NCI-H82 (cell line): ENCODE measurements at places on chromosomes 7 and 10.

DNA sequence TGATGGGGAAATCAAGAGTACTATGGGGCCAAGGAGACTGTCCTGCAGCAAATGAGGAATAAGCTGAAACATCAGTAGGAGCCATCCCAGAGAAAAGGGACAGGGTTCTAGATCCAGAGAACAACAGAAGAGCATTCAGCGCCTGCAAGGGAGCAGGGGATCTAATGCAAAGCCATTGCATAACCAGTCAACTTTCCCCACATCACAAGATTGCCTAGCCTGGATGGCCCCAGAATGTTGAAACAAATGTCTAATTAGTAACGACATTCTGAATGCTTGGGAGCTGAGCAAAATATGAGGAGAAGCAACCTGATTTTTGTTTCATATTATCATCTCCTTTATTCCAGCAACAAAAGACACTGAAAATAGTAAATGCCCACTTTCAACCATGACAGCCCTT is 2.7 kb upstream of the MPP7 start:
- no peak for DNase-seq

DNA sequence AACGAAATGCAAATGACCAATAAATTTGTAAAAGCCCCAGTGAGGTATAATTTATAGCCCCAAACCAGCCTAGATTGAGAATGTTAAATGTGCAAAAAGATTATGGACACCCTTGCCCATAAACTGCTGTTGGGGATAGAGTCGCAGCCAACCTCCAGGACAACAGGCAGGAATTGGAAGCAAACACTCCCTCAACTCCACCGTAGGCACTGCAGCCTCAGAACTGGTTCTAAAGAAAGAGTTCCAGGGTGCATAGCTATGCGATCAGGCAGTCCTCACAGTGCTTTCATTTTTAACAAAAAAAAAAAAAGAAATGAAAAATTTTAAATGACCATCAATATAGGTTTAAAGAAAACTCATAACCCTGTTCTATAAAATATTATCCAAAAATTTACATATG is 86.2 kb downstream of the CXCL12 start:
- no peak for DNase-seq

GRCh38 chr10:103668351-103669242 is 175.1 kb downstream of the NEURL1 start:
- no peak for DNase-seq

- DNase-seq = peak; percentile 0
These were observed 356.9 kb upstream of the PRKCQ start for GRCh38 chr10:6936931-6937330.

- no peak for DNase-seq
These were observed 15.9 kb upstream of the ST8SIA6 start for GRCh38 chr10:17470246-17470645.

- DNase-seq = peak; percentile 91
These were observed 3.3 kb downstream of the LFNG start for GRCh38 chr7:2522780-2523433.

DNA sequence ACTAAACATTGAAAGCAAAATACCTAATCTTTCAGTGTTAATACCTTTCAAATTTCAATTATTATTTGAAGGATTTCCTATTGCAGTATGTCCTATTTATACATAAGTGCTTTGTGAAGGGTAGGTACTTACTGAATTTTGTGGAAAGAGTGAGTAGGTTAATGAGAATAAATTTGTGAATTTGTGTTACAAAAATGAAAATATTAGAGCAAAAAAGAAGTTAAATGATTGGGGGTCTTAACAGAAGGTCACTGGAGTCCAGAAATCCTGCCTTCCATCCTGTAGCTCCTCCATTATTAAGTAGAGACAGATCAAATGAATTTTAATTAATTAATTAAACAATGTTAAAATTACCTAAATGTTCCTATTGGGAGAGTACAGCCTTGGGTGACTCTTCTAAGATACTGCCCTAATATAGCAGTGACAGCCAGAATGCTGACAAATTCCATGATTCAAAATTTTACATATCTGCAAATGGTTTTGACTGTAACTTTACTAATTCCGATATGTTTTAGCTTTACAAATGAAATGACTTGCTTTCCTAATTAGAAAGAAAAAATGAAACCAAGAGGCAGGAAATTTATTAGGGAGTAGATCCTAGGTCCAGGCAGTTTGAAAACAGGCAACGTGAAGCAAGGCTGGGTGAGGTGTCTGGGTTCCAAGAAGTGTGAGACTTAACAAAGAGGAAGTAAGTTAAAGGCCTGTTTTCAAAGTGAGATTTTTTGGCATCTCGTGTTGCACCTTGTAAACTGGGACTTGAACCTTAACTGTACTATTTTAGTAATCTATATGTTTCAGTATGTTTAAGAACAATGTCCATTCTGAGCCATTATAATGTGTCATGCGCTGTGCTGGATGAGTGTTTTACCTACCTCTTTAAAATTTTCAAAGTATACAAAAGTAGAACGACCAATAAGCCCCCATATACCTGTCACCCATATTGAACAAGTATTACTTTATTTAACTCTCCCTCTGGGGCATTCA is 1.5 kb downstream of the PIK3CG start:
- no peak for DNase-seq

GRCh38 chr10:29430101-29430500 is 141.2 kb downstream of the LYZL1 start:
- DNase-seq = no peak

- DNase-seq = peak; percentile 31
These were observed 852 bp upstream of the PRKAR1B start for GRCh38 chr7:727806-728460.

- DNase-seq = no peak
These were observed 5.9 kb upstream of the HERC4 start for GRCh38 chr10:68080853-68081431.

- DNase-seq = no peak
These were observed 45.8 kb downstream of the NRF1 start for GRCh38 chr7:129657363-129657762.

DNA sequence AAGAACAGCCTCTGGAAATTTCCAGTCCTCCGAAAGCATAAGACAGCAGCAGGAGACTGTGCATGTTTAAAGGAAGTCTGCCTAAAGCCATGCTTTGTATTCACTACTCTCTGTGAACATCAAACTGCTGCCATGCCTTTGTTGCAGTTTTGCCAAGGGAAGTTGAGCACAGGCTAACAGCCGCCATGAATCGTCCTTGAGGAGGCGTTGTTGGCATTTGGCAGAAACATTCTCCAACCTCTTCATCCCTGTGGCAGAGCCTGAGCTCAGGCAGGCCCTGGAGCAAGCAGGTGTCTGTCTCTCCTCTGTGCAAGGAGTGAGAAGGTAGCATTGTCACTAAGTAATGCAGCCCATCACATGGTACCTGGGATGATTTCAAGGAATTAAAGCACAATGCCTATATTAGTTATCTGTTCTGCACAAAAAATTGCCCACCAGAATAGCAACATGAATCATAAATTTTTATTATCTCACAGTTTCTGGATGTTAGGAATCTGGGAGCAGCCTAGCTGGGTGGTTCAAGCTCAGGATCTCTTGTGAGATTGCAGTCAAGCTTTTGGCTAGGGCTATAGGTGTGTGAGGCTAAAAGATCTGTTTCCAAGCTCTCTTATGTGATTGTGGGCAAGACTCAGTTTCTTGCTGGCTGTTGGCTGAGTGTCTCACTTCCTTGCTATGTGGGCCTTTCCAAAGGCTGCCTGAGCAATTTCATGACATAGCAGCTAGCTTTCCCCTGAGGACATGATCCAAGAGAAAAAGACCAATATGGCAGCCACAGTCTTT is 46.5 kb upstream of the KIAA1217 start:
- no peak for DNase-seq

DNA sequence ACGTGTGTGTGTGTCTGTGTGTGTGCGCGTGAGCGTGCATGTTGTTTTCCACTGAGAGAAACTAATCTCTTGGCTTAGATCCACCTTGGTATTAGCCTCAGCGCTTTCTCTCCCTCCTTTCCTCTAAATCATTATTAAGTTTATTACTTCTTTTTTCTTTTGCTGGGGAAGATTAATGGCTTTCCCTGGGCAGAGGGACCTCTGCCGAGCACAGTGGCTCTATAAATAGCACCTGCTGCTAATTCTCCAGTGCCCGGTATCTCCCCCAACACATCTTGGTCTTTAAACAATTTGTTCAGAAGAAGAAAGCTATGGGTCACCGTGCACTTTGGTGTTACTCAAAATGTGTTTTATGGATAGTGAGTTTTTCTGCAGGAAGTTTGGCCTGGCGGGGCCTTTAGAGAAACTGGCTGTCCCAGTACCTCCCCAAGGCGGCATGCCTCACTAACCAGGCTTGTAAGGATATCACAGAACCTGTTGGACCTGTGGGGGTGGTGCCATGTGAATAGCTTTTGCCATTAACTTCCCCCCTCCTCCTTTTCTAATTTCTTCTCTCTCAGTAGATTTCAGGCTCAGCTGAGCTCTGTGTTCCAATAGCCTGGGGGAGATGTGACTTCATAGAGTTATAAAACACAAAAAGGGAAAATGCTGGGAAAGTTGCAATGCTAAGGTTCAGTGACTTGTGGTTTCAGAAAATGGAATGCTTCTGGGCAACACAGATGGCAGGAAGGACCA is 70.1 kb upstream of the RAB11FIP2 start:
- peak; percentile 77 for DNase-seq

GRCh38 chr7:151631570-151631952 is 111.9 kb upstream of the RHEB start:
- DNase-seq = peak; percentile 28

DNA sequence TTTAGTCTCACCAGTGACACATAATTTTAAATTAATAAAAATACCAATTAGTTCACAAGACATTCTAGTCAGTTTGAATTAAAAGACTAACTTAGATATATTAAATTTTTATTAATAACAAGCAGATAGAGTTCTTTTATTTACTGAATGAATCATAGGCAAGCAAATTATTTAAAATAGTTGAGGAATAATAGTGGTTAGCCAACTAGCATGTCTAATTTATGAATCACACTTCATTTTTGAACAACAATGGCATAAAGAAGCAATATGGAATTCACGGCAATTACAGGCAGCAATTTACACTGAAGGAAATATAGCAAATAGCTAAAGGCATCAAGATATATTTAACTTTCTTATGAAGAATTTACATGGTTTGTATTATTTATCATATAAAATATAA is 187.0 kb upstream of the SLC26A5 start:
- no peak for DNase-seq

GRCh38 chr7:107744345-107744750 is 406 bp downstream of the CBLL1 start:
- DNase-seq = no peak

GRCh38 chr7:10156972-10157371 is 816.7 kb upstream of the PHF14 start:
- DNase-seq = no peak

DNA sequence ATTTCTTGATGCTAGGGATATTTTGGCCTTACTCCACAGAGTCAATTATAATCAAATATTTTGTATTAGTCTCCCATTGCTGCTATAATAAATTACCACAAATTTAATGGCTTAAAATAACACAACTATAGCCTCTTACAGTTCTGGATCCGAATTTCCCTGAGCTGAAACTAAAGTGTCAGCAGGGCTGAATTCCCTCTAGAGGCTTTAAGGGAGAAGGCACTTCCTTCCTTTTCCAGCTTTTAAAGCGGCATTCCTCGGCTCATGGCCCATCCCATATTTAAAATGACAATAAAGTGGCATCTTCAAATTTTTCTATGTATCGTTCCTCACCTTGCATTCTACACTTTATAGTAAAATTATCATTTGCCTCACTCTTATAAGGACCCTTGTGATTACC is 421.4 kb upstream of the ZWINT start:
- DNase-seq = no peak
